ENCODE measurements at places on chromosomes 1 and 21.

DNA sequence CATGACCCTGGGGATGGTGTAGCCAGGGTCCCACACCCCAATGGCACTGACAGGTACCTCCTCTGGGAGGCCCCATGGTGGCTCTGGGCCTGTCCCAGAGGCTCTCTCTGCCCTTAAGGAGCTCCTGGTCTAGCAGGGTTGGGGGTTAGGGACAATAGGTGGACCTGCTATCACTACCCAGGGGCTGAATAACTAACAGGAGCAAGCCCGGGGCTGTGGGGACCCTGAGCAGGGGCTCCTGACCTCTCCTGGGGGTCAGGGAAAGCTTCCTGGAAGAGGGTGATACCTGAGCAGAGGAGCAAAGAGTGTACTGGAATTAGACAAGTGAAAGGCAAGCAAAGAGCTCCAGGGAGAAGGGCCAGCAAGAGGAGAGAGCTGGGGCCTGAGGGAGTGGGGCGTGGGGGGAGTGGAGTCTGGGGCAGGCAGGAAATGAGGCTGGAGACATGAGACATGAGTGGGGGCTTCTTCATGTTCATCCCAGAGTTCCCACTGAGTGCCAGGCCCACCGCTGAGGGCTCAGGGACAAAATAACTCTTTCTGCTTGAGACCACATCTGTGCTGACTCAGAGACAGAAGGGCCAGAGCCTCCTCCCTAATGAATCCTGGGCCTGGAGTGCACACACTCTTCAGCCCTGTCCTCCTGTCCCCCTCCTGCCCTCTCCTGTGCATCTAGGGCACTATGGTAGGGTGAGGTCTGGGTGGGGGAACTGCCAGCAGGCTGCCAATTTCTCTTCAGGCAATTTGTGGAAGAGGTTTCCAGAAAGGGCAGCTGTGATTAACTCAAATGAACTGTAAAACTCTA, 517.6 kb downstream of the PTPRU start:
- no peak for DNase-seq

- no peak for DNase-seq
Measured at GRCh38 chr1:178704833-178705232, 20.2 kb upstream of the RALGPS2 start.

- no peak for DNase-seq
Measured at GRCh38 chr1:236161230-236161629, 18.9 kb downstream of the GPR137B start.

DNA sequence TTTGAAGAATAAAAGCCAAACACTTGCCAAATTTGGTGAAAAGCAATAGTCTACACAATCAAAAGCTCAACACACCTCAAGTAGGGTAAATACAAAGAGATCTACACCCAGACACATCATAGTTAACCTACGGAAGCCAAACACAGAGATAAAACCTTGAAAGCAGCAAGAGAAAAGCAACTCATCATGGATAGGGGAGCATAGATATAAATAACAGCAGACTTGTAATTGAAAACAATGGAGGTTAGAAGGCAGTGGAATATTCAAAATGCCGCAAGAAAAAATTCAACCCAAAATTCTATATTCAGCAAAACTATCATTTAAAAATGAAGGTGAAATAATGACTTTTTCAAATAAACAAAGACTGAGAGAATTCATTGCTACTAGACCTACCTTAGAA, 105.1 kb downstream of the ITSN1 start:
- no peak for DNase-seq

- DNase-seq: no peak
Measured at GRCh38 chr1:32741413-32742198, 39.0 kb upstream of the SYNC start.

DNA sequence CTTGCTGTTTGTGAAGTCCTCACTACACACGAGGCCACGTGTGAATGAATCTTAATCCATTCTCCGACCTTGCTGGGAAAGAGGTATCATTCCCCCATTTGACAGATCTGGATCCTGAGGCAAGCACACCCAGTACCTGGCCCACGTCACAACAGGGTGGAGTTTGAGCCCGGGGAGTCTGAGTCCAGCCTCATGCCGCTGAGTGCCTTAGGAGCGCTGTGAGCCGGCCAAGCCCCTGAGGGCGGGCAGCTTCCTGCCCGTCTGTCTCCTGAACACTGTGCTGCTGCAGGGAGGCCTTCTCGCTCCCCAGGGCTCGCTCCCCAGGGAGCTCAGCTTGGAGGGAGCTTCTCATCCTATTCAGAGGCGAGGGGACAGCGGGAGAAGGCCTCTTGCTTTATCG, 29.7 kb downstream of the SLC45A1 start:
- DNase-seq: no peak

GRCh38 chr1:6051423-6051822, 5.7 kb downstream of the KCNAB2 start:
- DNase-seq: no peak

DNA sequence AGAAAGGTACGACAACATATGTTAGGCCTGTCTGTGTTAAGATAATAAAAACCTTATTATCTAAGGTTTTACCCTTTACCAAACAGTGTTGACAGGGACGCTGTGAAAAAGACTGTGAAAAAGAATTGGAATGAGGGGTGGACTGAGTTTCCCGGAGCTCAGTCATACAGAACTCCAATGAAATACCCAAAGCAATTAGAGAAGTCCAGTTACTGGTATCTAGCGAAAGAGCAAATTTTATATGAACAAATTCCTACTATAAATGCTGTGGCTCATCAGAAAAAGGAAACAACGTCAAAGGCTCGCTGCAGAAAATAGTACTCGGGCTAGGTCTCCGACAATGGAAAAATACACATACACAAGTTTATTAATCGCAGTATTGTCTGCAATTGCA, 708 bp upstream of the RBBP5 start:
- DNase-seq: no peak

- DNase-seq: no peak
Measured at GRCh38 chr1:109239047-109239408, 10.3 kb upstream of the CELSR2 start.

- no peak for DNase-seq
Measured at GRCh38 chr1:235093013-235093695, 35.5 kb downstream of the TOMM20 start.

GRCh38 chr1:159076438-159077119, at the start of gene AIM2:
AIM2 (minus strand) TSS chr1:159076766; CDS start chr1:159073499, 3,267 bp downstream.
- peak; percentile 56 for DNase-seq

DNA sequence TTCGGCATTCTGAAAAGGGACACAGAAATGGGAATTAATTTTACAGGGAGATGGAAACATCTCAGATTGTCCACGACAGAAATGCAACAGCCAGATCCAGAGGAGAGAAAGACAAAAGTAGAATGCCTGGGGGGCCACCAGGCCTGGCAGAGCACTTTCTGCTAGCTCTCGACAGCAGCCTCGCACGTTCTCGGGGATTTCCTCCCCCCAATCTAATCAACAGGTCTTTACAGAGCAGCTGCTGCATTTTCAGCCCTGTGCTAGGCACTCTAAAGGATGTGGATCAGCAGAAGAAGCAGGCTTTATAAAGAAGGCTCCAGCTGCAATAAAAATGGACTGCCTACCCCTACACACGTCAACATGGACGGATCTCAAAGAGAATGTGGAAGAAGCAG, 10.6 kb downstream of the CSRP1 start:
- no peak for DNase-seq

DNA sequence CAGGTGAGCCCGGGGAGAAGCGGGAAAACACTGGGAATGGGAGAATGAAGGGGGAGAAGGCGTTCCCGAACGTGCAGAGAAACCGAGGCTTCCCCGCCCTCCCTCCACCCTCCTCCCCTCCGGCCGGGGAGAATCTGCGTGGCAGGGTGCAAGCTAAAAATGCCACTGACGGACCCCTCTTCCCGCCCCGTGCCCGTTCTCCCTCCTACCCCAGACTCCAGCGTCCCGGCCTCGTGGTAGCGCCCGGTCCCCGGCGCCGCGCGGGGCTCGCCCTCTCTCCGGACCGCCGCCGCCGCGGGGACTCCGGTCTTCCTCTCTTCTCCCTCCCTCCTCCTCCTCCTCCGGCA, 81.6 kb upstream of the AK4 start:
- DNase-seq: no peak

GRCh38 chr1:3467096-3468036, 12.9 kb downstream of the ARHGEF16 start:
- no peak for DNase-seq

- DNase-seq: no peak
Measured at GRCh38 chr1:24909388-24909898, 20.6 kb downstream of the RUNX3 start.

GRCh38 chr21:40797891-40798290, 49.1 kb downstream of the DSCAM start:
- no peak for DNase-seq

DNA sequence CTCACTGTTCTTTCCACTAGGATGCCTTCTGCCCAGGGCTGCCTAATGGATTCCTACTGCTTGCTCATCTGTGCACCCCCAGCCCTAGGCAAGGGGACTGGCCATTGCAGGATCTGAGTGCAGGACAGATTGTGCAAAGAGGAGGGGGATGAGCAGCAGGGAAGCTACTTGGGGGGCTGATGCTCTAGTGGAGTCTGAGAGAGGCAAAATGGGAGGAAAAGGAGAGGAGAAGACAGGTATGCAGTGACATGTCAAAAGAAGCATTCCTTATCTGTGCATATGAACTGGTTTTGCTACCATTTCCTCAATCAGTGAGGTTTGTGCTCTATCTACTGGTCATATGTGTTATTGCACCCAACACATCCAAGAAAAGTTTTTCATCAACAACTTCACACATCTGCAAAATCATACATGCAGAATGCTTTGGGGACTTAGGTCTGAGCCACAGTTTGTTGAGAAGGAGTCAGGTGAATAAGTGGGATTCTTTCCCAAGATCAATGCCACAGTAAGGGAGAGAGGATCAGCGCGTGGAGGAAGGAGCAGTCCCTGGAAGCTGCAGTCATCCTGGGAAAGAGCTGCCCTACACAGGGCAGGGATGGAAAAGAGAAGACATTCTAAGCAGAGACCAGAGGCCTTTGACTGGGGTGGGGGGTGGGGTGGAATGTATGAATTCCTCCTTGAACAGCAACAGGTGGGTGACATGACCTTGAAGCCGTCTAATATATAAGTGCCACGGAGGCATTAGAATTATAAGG, 14.4 kb downstream of the SLC5A9 start:
- no peak for DNase-seq

GRCh38 chr1:240734001-240734400, 122.0 kb upstream of the GREM2 start:
- DNase-seq: no peak

GRCh38 chr1:212688341-212689047, 11.1 kb downstream of the BATF3 start:
- no peak for DNase-seq

- no peak for DNase-seq
Measured at GRCh38 chr1:7263021-7263960, 478.0 kb downstream of the CAMTA1 start.

GRCh38 chr1:206796981-206797402, 24.7 kb upstream of the IL10 start:
- no peak for DNase-seq

- no peak for DNase-seq
Measured at GRCh38 chr1:32220746-32221580, 1.2 kb downstream of the TMEM234 start.

- no peak for DNase-seq
Measured at GRCh38 chr21:32554832-32555638, 30.3 kb downstream of the TCP10L start.

DNA sequence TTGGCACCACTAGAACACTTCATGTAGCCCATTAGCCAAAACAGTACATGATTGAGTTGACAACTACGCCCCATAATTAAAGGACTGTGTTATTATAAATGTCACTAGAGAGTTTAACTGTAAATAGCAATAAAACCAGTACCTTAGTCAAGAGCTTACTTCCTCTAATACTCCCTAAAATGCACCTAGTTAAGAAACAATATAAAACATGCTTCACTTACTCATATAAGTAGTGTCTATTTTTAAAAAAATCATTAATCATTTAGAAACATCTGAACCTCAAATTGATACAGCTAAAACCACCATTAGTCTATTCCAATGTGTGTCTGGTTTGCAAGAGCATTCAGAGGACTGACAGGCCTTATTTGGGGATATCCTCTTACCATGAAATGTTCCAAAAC, 25.3 kb downstream of the PTP4A2 start:
- no peak for DNase-seq

DNA sequence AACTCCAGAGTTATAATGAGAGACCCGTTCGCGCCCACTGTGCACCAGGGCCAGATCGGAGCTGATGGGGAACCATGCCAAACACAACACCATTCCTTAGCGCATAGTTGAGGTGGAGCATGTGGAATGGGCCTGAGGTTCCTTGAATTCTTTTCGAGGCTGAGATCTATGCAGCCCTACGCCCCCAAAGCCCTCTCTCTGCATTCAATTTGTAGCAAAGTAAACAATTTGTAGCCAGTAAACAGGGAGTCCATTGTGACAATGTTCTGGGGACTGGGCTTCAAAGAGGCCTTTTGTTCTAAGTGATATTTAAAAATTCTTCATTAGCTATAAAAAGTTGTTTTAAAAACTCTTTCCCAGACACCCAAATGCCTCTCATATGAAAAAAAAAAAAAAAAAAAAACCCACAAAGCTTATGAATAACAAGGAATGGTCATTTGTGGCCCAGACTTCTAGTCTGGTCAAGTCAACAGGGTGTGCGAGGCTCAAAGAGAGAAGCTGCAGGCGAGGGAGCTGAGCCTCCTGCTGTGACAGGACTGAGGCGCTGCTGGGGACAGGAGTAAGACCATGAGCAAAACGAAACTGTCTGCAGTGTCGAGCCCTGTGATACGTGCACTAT, 30.6 kb upstream of the KCNE2 start:
- no peak for DNase-seq

DNA sequence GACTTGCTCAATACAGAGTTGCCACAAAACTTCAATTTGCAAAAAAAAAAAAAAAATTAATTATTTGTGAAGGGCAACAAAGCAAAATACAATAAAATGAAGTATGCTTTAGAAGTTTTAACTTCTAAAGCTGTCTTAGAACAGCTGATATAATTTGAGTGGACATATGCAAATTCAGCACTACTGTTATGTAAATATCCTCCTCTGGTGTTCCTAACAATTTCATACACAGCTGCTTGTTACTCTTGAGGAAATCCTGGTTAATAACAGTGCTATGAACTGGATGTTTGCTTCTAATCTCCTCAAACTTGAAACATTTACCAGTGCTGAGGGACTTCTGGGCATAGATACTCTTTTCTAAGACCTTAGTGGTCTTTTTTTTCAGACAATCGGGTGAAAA, 69.6 kb upstream of the COL24A1 start:
- no peak for DNase-seq

DNA sequence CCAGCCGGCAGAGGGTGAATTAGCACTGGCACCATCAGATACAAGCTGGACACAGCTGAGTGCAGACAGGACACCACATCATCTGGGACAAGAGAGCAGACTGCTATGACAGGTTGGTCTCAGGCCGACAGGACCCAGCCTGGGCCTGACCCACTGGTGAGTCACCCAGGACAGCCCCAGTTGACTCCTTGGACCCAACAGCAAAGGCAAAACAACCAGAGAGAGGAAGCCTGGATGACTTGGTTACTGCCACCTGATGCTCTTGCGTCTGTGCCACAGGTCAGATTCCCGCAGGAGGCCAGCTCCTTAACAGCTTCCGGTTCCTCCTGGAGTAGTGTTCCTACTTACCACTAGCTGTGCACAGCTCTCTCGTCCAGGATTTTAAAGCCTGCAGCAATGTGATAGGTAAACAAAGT, 18.5 kb downstream of the CCN1 start:
- no peak for DNase-seq
